Mesothelial cell of epicardium (in vitro differentiated cells): ENCODE measurements at places on chromosomes 7 and 10. TPM values are rescaled to one million over a fixed set of nuclear protein-coding genes. Genes with fewer than 3 reads are reported as not detected.

DNA sequence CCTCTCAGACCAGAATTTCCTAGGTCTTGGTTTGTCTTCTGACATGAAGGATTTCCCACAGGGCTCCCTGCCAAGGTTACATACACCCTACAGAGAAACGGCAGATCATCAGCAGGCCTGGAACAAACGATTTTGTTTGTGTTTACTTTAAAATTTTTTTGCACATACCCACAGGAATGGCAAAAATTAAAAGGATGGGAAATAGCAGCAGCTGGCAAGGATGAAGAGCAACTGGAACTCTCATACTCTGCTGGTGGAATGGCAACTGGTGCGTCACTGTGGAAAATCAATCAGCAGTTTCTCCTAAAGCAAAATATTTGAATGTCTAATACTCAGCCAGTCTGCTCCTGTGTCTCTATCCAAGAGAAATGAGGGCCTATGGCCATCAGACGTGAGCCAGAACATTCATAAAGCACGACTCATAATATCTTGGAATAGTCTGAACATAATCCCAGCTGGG lies 6.5 kb downstream of the BAIAP2L1 start:
- H3K27ac ChIP-seq: peak overlapping the region; percentile 21
- no peak for DNase-seq
- no peak overlapping the region for H3K4me3 ChIP-seq
- H3K4me1 ChIP-seq: peaks cover 16% of the 10 kb centered on the region

- no peak for DNase-seq
- peaks cover 12% of the 10 kb centered on the region for H3K36me3 ChIP-seq
- peak overlapping the region; percentile 98 for H3K4me3 ChIP-seq
- peaks cover 15% of the 10 kb centered on the region for H3K27me3 ChIP-seq
- H3K27ac ChIP-seq: peak overlapping the region; percentile 94
- peaks cover 4% of the 10 kb centered on the region for H3K4me1 ChIP-seq
Observed at GRCh38 chr10:79905322-79906314, 43.3 kb downstream of the SFTPD start.

DNA sequence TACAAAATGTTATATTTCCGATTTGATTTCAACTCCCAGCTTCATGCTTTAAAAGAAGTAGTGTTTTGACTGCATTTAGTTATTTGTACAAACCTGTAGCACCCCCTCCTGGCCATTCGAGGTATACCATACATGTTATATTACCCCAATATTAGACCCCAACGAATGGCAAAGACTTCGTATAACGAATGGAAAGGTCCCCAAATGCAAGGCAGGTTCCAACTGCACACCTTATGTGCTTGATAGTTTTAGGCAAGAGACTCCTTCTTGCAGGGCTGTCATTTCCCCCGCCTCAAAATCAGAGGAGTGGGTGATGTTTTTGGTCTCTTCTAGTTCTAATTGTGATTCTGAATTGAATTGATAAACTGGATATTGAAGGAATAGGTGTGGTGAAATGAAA lies 101.1 kb upstream of the TARP start:
- no peak overlapping the region for H3K4me3 ChIP-seq
- DNase-seq: no peak
- peaks cover 6% of the 10 kb centered on the region for H3K27me3 ChIP-seq
- H3K4me1 ChIP-seq: no peaks in the 10 kb centered on the region
- H3K36me3 ChIP-seq: no peaks in the 10 kb centered on the region

DNA sequence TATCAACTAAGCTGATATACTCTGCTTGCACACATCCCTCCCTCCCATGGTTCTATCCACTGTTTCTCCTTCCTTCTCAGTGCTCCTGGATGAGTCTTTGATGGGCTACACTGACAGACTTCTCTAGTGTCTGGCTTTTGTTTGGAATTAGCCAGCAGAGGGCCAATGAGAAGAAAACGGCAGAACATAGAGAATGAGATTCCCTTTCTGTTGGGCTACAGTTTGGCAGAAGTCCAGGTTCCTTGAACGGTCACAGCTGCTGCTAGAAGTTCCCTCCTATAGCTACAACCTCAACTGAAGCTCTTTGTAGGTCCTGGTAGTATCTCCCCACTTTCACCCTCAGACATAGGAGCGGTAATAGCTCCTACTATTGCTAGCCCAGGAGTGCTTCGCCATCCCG lies 251.1 kb upstream of the LRRN3 start:
- DNase-seq: no peak
- peaks cover 18% of the 10 kb centered on the region for H3K4me1 ChIP-seq
- peaks cover 9% of the 10 kb centered on the region for H3K36me3 ChIP-seq

DNA sequence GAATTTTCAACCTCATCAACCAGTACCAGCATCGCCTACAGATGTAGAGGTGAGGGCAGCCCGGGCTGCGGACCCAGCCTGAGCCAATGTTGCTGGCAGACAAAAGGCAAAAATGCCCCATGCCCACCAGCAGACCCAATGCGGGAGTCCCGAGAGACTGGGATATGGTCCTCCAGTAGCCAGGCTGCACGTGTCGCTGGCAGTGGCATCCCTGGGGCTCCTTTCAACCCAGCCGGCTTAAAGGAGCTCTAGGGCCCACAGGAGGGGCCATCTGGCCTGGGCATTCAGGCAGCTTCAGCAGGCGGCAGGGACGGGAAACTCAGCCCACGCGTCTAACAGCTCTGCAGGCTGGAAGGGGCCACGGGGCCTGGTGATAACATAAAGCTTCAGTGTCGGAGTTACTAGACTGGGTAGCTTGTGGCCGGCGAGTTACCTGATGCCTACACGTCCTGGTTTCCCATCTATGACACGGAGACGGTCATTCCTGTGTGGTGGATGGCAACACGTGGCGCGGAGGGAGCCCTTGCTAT lies 70.7 kb downstream of the PROSER2 start:
- peaks cover 17% of the 10 kb centered on the region for H3K4me1 ChIP-seq
- H3K27ac ChIP-seq: no peak overlapping the region
- H3K27me3 ChIP-seq: no peaks in the 10 kb centered on the region
- no peak overlapping the region for H3K4me3 ChIP-seq
- H3K36me3 ChIP-seq: no peaks in the 10 kb centered on the region

DNA sequence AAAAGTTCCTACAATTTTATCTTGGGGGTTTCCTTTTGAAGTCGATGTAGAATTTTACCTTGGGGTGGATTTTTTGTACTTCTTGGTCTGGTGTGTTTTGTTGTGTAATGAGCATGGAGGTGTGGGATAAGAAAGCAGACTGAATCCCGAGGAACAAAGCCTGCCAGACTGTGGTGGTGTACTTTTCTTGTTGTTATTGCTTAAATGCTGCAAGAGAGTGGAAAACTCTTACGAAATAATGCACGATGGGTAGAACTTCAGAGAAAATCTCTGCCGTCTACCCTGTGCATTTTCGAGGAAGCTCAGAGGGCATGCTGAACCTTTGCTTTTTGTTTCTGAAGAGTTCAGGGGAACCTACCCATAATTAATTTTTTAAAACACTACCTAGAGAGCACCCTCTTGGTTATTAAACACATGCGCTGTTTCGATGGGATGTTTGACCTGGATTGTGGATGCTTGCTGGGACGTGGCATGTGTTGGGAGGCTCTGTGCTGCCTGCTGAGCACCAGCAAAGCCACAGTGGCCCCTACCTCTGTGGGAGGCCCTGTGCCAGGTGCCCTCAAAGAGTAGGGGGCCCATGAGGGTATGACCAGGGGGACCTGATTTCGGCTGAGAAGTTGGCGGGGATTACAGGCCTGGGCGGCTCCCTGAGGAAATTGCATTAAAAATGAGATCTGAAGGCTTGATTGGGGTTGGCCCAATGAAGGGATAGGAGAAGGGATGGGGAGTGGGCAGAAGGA lies 94.1 kb downstream of the TCF7L2 start:
- H3K4me1 ChIP-seq: peaks cover 22% of the 10 kb centered on the region
- DNase-seq: no peak
- H3K4me3 ChIP-seq: no peak overlapping the region
- H3K27me3 ChIP-seq: no peaks in the 10 kb centered on the region
- peaks cover 21% of the 10 kb centered on the region for H3K36me3 ChIP-seq
- no peak overlapping the region for H3K27ac ChIP-seq

DNA sequence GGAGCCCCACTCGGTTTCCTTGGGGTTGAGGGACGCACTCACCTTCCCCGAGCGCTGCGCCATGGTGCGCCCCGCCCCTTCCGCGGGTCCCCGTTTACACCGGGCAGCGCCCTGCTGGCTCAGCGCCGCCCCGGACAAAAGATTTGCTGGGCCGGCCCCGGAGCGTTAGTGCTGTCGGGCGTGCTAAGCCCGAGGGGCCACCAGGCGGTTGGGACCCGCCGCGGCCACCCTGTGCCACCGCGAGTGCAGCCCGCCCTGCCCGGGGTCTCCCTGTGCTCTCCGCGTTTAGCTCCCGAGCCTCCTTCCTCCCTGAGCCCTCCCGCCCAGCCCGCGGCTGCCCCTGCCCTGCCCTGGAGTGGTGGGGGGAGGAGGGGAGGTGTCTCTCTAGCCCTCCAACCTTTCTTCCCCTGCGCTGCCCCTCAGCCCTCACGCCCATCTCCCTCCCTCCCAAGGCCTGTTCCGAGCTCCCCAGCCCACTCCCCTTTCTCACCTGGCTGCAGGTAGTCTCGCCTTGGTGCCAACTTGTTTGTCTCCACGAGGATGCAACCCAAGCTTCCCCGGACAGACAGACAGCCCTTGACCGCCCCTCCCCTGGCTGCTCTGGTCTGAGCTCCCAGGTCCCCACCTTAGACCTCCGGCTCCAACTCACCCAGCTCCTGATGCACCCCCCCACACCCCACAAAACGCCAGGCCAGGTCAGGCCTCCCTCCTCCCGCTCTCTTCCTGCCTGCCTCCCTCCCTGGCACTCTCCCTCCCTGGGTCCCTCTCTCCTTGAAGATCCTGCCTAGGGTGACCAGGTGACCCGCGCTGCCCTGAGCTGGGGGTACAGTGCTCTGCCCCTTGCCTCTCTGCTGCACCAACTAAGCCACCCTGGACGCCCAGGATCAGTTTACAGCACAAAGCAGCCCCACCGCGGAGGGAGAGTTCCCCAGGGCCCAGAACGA lies at the start of gene CRYGN:
TSS of gene CRYGN (minus strand) at position 287 of the 944 bp plus-strand sequence. CDS start at position 63, 224 bp downstream.
- no peaks in the 10 kb centered on the region for H3K27me3 ChIP-seq
- H3K36me3 ChIP-seq: no peaks in the 10 kb centered on the region
- DNase-seq: peak; percentile 51
- H3K4me1 ChIP-seq: peaks cover 69% of the 10 kb centered on the region

DNA sequence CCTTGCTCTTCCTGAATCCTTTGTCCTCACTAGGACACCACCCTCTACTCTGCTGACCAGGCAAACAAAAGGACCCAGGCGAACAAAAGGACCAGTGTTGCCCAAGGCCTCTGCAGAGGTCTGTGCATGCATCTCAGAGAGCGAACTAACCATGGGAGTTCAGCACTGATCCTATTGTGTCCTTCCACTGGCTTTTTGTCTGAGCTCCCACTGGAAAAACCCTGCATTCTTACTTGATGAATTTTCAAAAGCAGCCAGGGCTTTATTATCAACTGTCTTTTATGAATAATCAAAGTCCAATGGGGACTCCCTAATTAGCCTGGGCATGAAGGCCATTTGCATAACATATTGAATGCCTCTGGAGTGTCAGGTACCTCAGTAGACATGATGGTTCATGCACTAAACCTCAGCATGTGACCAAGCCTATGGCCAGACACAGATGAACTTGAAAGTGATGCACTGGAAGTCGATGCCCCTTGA lies 140.6 kb downstream of the KCNMA1 start:
- H3K36me3 ChIP-seq: no peaks in the 10 kb centered on the region
- H3K4me1 ChIP-seq: peaks cover 41% of the 10 kb centered on the region
- no peak overlapping the region for H3K4me3 ChIP-seq
- H3K27me3 ChIP-seq: no peaks in the 10 kb centered on the region
- peak overlapping the region; percentile 52 for H3K27ac ChIP-seq

GRCh38 chr10:88892222-88892967 lies 12.3 kb downstream of the STAMBPL1 start:
- no peaks in the 10 kb centered on the region for H3K36me3 ChIP-seq
- no peak overlapping the region for H3K27ac ChIP-seq
- peaks cover 2% of the 10 kb centered on the region for H3K27me3 ChIP-seq

- H3K4me3 ChIP-seq: no peak overlapping the region
- H3K36me3 ChIP-seq: peaks cover 22% of the 10 kb centered on the region
- peaks cover 3% of the 10 kb centered on the region for H3K4me1 ChIP-seq
- no peak overlapping the region for H3K27ac ChIP-seq
- H3K27me3 ChIP-seq: no peaks in the 10 kb centered on the region
Observed at GRCh38 chr10:114471906-114472876, 67.9 kb upstream of the AFAP1L2 start.

GRCh38 chr7:50476953-50477625 lies 26.9 kb upstream of the FIGNL1 start:
- no peak overlapping the region for H3K27ac ChIP-seq
- no peaks in the 10 kb centered on the region for H3K4me1 ChIP-seq
- peaks cover 15% of the 10 kb centered on the region for H3K27me3 ChIP-seq
- H3K4me3 ChIP-seq: no peak overlapping the region
- DNase-seq: no peak

GRCh38 chr10:6667679-6668270 lies 87.7 kb upstream of the PRKCQ start:
- H3K27me3 ChIP-seq: peaks cover 44% of the 10 kb centered on the region
- no peaks in the 10 kb centered on the region for H3K36me3 ChIP-seq
- no peak overlapping the region for H3K4me3 ChIP-seq
- no peak overlapping the region for H3K27ac ChIP-seq

DNA sequence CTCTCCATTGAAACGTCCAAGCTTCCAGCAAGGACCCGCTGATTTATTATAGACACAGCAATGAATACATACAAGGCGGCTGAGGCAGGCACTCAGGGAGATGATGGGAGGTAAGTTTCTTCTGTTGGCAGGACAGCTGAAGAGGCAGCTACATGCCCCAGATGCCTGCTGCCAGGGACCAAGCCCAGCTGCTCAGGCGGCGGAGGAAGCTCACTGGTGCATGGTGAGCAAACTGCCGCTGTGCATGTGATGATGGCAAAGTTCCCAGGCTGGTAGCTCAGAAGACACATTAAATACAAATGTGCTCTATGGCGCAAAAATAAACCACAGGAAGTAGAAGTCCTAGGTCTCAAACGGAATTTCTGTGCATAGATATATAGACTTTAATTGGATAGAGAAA lies 2.3 kb downstream of the DNTT start:
- H3K36me3 ChIP-seq: no peaks in the 10 kb centered on the region
- peaks cover 30% of the 10 kb centered on the region for H3K4me1 ChIP-seq
- H3K27ac ChIP-seq: no peak overlapping the region
- DNase-seq: no peak
- no peak overlapping the region for H3K4me3 ChIP-seq
- no peaks in the 10 kb centered on the region for H3K27me3 ChIP-seq

- no peaks in the 10 kb centered on the region for H3K4me1 ChIP-seq
- peaks cover 20% of the 10 kb centered on the region for H3K27me3 ChIP-seq
- H3K36me3 ChIP-seq: peaks cover 5% of the 10 kb centered on the region
Observed at GRCh38 chr10:71487726-71488125, 91.0 kb downstream of the CDH23 start.

GRCh38 chr10:49290607-49291006 lies 8.4 kb upstream of the C10orf71 start:
- no peak overlapping the region for H3K27ac ChIP-seq
- no peaks in the 10 kb centered on the region for H3K4me1 ChIP-seq
- no peaks in the 10 kb centered on the region for H3K36me3 ChIP-seq

GRCh38 chr7:79398138-79398749 lies 55.2 kb downstream of the MAGI2 start:
- H3K4me1 ChIP-seq: peaks cover 19% of the 10 kb centered on the region
- no peak overlapping the region for H3K4me3 ChIP-seq
- no peaks in the 10 kb centered on the region for H3K36me3 ChIP-seq
- H3K27ac ChIP-seq: peak overlapping the region; percentile 32
- DNase-seq: no peak
- H3K27me3 ChIP-seq: no peaks in the 10 kb centered on the region

CPA2 gene
- 0.54 to 0.73 TPM (median 0.72 TPM) in 3 replicates for total RNA-seq
